ENCODE measurements at places on chromosomes 6 and 20. TPM values are rescaled to one million over a fixed set of nuclear protein-coding genes. Genes with fewer than 3 reads are reported as not detected.

SIGLEC1 gene
- total RNA-seq, result 0.16 TPM

UFL1 gene
- 42.4 TPM for total RNA-seq

RNF217 gene
- 18.4 TPM for total RNA-seq

MCHR2 gene
- total RNA-seq, result 0.27 TPM

- DNase-seq, result no peak
Observed at GRCh38 chr20:62352402-62353288, 14.5 kb downstream of the LAMA5 start.

GRCh38 chr6:2615251-2615650 lies 135.5 kb downstream of the MYLK4 start:
- no peak for DNase-seq

DNA sequence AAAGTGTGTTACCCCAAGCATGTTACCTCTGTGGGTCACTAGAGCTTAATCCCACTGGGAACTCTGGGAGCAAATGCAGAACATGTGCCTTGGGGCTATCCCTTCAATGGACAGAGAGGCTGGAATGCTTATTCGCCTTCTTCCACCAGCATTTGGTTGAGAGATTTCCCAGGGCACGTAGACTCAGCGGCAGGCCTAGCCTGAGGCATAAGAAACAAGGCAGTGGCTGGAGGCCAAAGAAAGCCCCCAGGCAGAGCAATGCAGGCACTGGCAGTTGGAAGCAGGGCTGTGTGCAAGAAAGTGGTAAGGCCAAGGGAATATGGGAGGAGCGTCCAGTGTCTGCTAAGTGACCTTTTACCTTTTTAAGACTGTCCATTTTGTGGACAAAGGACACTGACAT lies 114.0 kb upstream of the FLRT3 start:
- DNase-seq, result no peak

DNA sequence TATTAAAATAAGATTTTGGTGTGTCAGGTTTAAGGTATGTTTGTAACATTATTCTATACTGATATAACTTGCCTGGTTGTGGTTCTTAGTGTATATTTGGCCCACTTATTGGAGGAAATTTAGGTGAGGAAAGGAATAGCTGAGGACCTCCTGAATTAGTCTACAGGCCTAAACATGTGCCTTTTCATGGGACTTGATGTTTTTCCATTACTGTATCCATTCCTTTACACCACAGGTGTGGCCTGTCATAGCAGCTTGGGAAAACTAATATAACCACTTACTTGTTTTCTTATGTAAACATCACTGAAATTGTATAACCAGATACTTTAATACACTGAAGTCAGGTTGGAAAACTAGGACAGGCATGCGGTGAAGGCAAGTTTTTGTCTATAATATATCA lies 27.6 kb downstream of the BCKDHB start:
- DNase-seq, result no peak

DNA sequence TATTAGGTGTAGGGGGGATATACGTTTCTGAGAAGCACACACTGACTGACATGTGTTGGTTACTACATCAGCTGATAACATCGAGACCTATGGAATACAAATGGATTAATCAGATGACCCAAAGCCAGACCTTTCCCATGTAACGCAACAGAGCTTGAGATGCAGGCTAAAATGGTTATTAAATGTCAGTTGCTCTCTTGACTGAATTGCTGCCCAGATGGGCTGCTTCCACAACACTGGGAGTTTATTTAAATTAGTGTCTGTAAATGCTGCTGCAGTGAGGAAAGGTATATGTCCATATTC lies 298.8 kb downstream of the PHACTR1 start:
- DNase-seq, result no peak

DNA sequence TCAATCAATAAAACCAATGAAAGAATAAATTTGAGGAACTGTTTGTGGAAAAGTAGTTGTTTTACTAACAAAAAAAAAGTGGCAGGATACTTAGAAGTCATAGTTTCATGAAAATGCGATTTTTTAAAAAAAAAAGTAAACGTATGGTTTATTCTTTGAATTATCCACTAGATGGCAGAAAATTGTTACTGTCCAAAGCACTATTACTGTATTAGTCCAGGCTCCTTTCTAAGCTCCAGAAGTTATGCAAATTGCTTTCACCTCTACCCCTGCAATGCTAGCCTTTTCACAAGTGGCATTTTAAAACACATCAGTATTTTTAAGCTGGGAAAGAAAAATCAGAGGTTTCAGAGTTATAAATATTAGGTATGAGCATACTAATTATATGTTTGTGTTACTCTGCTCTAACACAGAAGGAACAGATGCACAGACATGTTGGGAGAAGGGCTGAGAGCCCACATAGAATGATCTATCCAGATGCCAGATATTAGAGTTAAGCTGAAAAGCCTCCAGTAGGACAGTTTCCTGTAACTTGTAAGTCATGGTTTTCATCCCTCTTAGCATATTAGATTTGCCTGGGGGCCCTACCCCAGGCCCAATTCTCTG lies 63.9 kb downstream of the FHL5 start:
- peak; percentile 45 for DNase-seq

GRCh38 chr20:38748861-38749149 lies 545 bp downstream of the ACTR5 start:
- no peak for DNase-seq

DNA sequence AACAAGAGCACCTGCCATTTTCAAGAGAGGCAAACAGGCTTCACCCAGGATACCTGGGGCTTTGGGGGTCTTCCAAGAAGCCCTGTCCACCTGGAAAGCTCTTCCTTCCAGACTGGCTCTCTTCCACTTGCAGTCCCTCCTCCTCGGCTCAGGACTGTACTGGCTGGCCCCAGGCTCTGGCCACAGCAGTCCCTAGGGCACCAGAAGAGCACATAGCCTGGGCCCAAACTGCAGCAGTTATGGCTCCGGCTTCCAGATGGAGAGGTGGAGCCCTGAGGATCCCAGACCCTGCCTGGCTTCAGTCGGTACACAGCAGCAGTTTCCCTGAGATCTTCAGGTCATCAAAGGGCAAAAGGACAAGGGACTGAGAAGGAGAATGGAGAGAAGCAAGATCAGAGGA lies 1.6 kb upstream of the SLC35B2 start:
- no peak for DNase-seq

- DNase-seq, result peak; percentile 15
Observed at GRCh38 chr6:1701668-1702353, 92.1 kb downstream of the FOXC1 start.

DNA sequence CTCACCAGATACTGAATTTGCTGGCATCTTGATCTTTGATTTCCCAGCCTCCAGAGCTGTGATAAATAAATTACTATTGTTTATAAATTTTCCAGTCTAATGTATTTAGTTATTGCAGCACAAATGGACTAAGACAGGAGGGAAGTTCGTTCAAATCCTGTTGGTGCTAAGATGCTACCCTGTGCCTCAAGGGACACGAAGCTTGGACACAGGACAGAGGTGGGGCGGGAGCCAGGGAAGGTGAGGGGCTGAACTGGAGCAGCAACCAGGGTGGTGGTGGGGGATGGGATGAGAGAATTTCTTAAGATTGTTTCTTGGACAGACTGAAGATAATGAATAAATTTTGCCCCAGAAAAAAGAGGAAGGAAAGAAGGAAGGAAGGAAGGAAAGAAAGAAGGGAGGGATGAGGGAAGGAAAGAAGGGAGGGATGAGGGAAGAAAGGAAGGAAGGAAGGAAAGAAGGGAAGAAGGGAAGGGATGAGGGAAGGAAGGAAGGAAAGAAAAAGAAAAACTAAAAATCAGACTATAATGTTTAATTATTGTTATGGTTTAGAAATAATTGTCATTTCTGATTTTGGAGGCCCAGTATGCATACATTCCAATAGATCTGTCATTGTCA lies 127.2 kb downstream of the CDC5L start:
- DNase-seq, result no peak

Measured in hepatocyte (in vitro differentiated cells).